AML-193 (cell line): ENCODE measurements at places on chromosomes 3 and 15.

GRCh38 chr3:140023616-140024530, 88.9 kb downstream of the CLSTN2 start:
- DNase-seq = no peak

DNA sequence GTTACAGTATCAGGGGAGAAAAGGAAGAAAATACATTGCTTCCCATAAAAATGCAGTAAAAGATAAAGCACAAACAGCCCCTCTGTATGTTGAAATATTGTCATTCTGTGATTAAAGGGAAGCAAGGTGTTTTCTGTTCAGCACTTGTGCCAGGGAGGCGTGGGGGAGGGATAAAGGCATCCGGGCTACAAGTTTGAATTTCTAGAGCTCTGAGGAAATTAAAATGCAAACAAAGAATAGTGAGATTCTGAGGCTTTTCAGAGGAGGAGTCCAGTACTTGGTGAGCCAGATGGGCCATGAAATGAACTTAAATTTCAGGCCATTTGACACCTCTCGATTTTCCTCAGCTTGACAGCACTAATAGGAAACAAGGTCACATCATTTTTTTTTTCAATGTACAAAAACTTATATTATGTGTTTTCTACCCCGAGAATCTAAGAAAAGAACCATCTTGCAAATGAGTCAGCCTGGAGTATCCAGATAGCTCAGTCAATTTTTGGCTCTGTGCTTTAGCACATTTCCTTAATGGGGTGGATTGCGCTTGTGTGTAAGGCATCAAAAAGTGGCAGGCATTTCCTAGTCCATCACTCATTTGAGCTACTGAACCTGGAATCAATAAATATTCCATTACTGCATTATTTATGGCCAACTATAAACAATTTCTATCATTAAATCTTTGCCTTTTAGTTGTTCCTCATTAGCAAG, 640.8 kb upstream of the TBL1XR1 start:
- DNase-seq = no peak

DNA sequence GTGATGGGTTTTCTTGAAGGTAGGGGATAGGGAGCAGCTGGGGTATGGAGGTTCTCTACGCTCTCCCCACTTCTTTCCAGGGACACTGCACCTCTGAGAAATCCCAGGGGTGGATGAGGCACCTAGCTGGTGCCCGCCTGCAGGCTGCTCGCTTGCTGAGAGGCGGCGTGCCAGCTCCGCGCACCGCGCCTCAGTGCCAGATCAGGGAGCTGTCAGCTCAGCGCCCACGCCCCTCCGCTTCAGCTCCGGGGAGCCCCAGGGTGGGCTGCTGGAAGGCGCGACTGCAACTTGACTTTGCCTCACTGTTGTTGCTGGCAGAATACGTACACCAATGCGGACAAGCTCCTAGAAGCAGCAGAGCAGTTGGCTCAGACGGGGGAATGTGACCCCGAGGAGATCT, 345.7 kb upstream of the UMPS start:
- no peak for DNase-seq

GRCh38 chr3:129673012-129673411, 66.5 kb upstream of the PLXND1 start:
- no peak for DNase-seq

DNA sequence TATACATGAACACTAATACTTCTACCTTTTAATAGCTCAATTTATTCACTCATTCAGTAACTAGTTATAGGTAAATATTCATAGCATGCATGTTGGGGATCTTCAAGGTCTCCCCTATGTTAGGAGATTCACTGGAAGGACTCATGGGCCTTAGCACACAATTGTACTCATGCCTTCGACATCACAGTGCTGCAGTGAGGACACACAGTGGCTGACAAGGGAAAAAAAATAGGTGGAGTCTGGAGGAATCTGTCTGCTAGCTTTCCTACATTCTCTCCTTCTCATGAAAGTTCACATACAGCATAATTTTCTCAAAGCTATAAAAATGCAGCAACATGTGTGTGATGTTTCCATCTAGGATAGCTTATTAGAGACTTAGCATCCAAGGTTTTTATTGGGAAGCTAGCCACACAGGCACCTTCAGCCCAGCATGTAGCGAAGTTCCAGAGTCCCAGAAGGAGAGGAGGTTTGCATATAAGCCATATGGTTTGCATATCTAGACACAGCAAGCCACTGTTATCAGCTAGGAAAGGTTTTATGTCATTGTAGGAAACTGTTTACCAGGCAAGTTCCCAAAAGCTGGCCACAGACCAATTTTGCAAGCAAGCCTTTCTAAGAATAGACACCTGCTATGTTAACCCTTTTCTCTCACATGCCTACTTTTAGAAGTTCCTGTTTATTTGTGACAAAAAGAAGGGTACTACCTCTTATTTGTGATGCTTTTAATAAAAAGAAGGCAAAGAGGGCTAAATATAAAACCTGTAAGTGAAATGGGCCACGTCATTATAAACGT, 46.4 kb downstream of the MORC1 start:
- no peak for DNase-seq

DNA sequence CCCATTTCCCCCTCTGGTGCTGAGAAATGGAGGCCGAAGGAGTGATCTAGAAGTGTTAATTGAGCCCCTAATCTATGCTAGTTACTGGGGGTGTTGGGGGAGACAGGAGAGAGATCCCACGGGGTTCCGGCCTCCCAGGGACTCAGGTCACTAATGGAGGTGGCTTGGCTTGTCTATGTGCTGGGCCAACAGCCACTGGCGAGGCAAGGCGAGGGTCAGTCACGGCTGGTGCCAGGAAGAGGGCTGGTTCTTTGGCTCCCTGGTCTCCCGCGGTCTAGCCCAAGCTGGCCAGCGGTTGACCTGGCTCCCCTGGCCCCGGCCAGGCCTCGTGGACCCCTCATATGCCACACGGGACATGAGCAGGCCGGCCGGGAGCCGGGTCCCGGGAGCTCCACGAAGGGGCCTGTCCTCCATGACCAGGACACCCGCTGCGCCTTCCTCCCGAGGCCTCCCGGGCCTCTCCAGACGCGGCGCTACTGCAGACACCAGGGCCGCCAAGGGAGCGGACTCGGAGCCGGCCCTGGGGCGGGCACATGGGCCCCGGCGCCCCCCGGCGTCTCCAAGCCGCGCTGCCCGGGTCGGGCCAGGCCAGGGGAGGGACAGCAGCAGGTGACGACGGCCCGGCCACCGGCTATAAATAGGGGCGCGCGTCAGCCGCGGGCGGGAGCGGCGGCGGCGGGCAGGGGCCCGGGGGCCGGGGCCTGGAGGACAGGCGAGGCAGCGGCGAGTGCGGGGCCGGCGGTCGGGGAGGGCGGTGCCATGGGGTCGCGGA, at the start of gene ALPK3:
Gene ALPK3, plus strand, starts transcription at position 663 of the 772 bp plus-strand sequence. Its CDS starts 97 bp downstream, at position 760.
- DNase-seq = no peak

- DNase-seq = no peak
Measured at GRCh38 chr3:100609963-100610362, 562 bp downstream of the ADGRG7 start.

DNA sequence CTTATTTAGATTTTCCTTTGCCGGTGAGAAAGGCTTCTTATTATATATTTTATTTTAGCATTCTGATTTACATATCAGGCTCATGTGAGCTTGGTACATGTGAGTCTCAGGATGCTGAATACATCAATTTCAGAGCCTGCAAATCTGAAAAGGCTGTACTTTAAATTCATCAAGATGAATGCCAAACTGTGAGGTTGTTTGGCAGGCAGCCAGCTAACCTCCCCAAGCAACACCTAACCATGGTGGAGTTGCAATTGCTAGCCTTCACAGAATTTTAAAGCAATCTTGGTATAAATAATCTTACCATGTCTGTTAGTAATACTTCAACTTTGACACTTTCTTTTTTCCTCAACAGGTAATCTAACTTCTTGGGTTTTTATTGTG, 252.5 kb downstream of the CDIN1 start:
- DNase-seq = no peak

- no peak for DNase-seq
Measured at GRCh38 chr15:91857224-91857585, 3.7 kb downstream of the SLCO3A1 start.

- no peak for DNase-seq
Measured at GRCh38 chr3:150264561-150265279, 143.4 kb upstream of the TSC22D2 start.

- DNase-seq = peak; percentile 17
Measured at GRCh38 chr15:63156755-63157117, 541 bp downstream of the RPS27L start.

GRCh38 chr3:101026881-101027280, 33.7 kb upstream of the ABI3BP start:
- no peak for DNase-seq

DNA sequence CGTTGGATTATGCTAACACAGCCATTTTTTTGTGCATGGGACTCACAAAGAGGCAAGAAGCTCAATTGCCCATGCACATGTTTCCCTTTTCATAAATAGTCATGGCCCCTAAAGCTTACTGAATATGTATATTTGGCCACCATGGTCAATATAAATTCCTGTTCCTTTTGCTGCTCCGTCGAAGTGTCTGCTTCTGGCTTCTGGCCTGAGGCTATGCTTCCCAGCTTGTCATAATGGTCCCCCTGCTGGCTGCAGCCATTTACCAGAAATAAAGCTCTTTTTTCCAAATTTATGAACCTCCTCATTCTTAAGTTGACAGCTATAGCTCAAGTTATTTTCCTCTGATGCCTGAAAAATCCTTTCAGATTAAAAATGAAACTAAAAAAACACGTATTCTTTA, 602.1 kb downstream of the VGLL3 start:
- no peak for DNase-seq

GRCh38 chr3:135243616-135244015, 448.6 kb downstream of the EPHB1 start:
- no peak for DNase-seq

GRCh38 chr15:65954289-65954741, 85.0 kb downstream of the RAB11A start:
- DNase-seq = no peak

GRCh38 chr15:42131826-42132806, 24.3 kb downstream of the PLA2G4F start:
- no peak for DNase-seq
